ENCODE measurements at places on chromosomes 7 and 10.

DNA sequence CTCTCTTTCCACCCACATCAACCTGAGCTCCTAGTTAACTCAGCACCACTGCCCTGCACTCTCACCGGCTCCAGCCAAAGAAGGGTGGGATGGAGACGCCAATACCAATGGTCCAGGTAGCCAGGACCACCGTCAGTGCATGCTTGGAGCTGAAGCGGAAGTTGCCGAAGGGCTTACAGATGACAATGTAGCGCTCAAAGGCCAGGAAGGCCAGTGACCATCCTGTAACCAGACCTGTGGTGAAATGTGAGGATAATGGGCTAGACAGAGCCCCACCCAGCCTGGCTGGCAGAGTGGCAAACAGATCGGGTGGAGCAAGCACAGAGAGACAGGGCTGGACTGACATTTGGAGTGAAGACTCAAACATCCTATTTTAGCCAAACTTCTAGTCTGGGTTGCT, 673 bp downstream of the OPN1SW start:
- no peak for DNase-seq

- DNase-seq, result no peak
Observed at GRCh38 chr7:17009933-17010332, 128.2 kb upstream of the AGR3 start.

DNA sequence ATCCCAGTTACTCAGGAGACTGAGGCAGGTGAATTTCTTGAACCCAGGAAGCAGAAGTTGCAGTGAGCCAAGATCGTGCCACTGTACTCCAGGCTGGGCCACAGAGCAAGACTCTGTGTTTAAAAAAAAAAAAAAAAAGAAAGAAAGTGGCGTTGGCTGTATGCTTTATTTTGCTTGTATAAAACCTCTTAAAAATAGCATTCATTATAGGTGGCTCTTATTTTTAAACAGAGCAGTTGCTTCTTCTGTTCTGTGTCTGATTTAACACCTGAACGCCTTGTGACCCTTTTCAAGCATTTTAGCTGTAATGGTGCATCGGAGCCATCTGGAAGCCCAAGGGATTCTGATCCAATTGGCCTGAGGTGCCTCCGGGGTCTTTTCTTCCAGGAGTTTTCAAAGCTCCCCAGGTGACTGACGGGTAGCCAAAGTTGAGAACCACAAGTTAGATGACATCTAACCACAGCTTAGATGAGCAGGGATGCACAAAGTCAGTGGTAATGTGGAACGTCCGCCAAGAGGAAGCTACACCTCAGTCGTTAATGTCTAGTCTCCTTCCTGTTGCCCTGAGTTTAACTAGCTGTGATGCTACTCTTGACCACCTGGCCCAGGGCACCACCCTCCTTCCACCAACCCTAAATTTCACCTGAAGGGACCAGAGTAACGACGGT, 274.6 kb upstream of the KLF6 start:
- DNase-seq, result no peak

GRCh38 chr7:3243680-3244079, 57.4 kb upstream of the SDK1 start:
- DNase-seq, result no peak

DNA sequence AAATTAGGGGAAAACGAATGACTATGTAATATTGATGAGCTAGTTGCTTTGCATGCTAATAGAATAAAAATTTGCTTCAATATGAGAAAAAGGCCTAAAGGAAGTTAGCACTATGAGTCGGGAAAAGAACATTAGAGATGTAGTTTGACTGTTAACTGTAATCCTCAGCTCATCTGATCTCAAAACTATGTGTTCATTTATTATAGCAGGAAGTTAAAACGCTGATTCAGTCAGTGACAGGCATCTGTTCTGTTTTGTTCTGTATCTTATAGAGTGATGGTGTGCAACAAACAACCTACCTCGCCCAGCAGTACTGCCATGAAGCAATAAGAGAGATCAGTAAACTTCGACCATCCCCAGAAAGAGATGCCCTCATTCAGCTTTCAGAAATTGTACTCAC, 48.6 kb downstream of the PDSS1 start:
- no peak for DNase-seq

GRCh38 chr10:55631071-55631654, 729.9 kb downstream of the ZWINT start:
- peak; percentile 59 for DNase-seq

DNA sequence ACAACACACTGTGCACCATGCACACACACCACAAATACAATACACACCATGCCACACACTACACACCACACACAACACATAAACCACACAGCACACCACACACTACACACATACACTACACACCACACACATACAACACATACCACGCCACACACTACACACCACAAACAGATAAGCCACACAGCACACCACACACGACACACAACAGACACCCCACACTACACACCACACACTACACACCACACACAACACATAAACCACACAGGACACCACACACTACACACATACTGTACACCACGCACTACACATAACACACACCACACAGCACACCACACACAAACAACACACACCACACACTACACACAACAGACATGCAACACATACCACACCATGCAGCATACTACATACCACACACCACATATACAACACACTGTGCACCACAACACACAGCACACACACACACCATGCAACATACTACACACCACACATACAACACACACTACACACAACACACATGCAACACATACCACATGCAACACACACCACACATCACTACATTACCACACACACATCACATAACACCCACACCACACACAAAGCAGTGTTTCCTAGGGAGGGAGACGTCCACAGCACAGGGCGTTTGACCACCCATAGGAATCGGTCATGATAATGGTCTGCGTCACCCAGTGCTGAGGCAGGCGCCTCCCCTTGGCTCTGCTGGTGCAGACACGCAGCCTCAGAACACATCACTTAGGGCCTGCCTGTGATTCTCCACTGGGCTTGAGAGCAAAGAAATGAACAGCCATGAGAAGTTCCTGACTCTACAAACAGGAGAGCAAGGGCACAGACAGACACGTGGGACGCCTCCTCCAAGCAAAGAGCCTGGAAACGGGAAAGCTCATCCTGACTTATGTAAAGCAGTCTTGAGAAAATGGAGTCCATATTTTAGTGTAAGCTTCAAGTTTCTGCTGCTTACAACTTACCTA, 458.3 kb downstream of the PTPRN2 start:
- no peak for DNase-seq

GRCh38 chr7:42677751-42678699, 233.8 kb downstream of the C7orf25 start:
- no peak for DNase-seq

GRCh38 chr7:101666741-101667140, 37.6 kb upstream of the MYL10 start:
- DNase-seq, result no peak

- no peak for DNase-seq
Observed at GRCh38 chr7:143908120-143908519, 6.1 kb upstream of the TCAF1 start.

DNA sequence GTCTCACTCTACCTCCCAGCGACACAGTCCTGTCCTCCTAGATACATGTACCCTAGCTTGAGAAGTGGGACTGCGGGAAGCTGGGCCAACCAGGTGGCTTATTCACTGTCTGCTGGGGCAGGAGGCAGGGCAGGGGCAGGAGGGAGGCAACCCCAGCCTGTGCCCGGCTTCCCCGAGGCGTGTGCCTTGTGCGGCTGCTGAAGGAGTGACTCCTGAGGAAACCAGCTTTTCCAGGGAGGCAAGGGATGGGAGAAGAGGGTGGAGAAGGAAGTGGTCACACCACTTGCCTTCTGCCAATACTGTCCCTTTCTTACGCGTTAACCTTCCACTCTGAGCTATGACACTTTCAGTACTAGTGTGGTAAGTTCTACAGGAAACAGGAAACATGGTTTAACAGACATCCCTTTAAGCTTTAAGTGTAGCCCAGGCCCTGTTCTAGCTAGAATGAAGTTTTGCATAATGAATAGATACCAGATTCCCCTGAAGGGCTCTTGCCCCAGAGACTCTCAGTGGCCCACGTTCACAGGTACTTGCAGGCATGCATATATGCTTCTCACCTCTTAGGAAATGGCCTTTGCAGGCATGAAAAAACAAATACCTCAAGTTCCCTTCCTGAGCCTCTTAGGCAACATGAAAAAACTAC, 40.6 kb downstream of the SYPL1 start:
- no peak for DNase-seq

DNA sequence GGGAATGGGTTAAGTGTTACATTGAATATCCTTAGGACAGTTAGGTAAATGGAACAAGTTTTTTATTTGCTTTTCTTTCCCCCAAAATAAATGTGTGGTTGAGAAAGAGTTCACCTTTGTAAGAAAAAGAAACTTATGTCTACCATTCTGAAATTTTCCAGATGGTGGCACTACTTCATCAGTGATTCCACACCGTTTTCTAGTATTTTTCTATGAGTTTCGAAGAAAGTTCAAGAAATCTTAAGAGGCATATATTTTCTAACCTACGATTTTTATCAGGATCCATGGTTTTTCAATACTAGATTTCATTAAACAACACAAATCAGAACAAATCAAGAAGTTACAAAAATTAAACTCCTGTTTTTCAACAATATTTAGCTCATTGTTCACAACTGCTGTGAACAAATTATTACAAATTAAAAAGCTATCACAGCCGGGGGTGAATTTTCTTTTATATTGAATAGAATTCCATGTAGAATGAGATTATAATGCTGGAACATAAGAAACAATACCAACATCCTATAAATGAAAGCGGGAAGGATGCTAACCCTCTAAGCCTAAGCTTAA, 163.1 kb upstream of the NPVF start:
- no peak for DNase-seq

DNA sequence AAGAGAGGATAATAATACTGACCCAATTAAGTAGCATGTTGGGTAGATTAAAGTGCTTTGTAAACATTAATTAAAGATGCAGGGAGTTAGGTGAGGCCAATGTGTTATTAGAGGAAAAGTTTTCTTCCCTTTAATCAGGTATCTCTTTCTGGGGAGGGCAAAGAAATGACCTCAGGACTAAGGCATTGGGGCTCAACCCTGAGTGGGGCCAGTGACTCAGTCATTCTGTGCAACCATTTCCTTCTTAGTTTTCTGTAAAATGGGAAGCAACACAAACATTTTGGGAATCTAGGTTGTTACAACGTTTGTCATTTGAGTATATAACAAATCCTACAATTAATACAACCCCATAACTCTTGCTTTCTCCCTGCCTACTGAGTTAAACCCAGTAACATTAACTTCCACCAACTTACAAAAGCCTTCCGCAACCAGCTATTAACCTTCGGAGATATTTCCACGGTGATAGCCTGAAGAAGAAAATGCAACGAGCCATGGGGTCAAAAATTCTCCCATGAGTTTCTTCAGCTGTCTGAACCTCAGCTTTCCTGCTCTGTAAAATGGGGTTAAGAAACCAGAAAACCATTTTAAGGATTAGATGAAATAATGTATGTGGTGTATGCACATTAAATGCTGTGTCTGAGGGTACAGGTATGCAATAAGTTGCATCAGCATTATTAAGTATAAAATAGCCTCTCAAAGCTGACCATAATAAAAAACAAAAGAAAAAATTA, 965 bp upstream of the PROSER2 start:
- DNase-seq, result no peak

GRCh38 chr10:93570383-93570782, 3.9 kb downstream of the FFAR4 start:
- DNase-seq, result no peak

DNA sequence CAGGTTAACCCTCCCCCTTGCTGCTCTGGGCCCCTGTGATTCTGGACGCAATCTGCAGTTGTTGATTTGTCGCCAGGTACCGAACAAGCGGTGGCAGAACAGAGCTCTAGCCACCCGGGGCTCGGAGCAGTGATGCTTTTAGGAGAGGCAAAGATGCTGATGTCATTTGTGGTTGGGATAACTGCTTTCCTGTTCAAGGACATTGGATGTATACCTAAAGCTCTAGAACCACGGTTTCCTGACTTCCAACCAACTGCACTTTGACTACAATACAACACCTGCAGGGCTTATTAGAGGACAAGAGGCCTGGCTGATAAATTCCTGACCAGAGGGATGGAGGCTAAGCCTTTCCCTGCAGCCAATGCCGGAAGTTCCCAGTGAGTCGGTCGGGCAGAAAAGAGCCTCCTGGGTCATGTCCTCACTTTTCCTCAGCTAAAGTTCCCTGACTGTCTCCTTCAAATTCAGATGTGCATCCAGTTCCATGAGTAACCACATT, 6.5 kb upstream of the RBM20 start:
- DNase-seq, result no peak
